Astrocyte of the hippocampus (primary cell): ENCODE measurements at places on chromosomes 7 and 10.

DNA sequence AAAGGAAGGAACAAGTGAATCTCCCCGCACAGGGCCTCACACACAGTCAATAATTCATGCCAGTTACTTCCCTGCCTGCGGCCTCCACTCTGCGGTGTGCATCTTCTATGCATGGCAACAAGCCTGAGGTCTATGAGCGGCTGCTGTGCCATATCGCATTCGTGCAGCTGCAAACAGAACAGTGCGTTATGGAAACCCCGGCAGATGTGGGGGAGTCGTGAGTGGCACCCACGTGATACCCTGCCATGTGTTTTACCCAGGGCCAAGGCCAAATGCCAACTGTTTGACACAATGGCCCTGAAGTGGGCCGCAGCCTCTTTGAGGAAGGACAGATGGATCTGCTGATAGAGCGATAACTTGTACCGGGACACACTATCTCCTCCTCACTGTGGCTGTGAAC, 13.4 kb downstream of the TNS3 start:
- no peak for DNase-seq

DNA sequence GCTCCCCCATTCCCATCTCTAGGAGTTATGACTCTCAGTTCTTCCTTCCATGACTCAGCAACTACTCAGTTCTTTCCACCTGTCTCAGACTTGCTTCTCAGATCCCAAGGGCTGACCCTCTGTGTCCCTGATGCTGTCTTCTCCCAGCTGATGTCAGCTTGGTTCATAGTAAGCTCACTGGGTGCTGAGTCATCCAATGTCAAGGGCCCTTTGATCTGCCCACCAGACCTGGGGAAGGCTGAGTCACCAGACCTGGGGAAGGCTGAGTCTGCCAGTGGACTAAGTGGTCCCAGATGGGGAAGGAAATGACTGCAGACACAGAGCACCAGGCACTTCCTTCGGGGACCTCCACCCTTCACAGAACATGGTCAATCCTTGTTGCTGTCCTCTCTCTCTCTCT, 76.1 kb upstream of the ZEB1 start:
- peak; percentile 82 for DNase-seq

- DNase-seq: peak; percentile 11
Measured at GRCh38 chr10:104334965-104335650, 3.2 kb downstream of the ITPRIP start.

DNA sequence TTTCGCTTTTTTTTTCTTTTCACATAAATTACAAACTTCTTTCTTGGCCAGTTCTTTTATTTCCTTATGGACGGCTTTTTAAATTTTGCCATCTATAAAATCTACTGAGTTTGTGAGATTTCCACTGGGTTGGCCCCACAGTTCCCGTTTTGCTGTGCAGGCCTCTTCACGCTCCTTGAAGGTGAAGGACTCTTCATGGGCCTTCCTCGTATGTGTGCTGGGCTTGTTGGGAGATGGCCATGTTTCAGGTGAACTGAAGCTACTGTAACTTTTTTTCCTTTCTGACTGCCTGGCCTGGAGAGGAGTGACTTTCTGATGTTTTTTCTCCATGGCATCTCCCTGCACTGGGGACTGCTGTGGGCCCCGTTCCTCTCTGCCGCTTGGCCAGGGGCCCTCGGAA, 262.4 kb downstream of the COBL start:
- DNase-seq: no peak

DNA sequence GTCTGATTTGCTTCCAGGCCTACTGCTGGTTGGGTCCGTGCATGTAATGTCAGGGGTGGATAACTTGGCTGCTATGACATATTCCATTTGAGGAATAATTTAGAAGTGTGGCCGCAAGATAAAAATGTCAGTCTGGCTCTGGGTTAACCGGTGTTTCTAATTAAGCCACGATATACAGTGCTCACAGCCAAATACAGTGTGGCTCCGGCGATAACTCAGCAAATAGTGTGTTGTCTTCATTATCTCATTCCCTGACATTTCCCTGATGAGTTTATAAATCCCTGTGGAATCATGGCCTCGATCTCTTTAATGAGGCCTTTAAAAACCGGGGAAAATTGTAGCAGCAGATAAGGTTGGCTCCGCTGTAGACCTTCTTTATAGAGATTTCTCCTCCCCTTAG, 1125.0 kb downstream of the TYW1 start:
- no peak for DNase-seq

DNA sequence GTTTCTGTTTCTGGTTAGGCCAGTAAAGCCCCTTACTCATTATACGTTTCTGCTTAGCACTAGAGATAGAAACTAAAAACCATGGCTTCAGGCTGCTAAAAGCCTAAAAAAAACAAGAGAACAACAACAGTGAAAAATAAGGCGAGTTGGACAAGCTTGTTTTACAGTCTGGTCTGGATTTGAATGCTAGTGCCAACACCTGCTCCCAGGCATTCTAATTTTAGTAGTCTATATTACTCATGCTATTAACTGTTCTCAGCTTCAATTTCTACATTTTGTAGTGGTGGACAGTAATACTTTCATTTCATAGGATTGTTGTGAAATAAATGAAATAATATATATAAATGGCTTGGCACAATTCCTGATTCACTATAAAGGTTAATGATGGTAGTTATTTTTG, 108.5 kb downstream of the HBP1 start:
- DNase-seq: no peak

DNA sequence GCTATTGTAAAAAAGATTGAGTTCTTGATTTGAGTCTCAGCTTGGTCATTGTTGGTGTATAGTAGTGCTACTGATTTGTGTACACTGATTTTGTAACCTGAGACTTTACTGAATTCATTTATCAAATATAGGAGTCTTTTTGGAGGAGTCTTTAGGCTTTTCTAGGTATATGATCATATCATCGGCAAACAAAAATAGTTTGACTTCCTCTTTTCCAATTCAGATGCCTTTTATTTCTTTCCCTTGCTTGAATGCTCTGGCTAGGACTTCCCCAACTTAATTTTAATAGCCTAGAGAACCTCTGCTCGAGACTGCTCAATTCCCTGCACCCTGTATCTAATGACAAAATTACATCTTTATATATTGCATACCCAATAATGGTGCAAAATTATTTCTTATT, 154.4 kb downstream of the CCDC7 start:
- no peak for DNase-seq

- DNase-seq: no peak
Measured at GRCh38 chr7:32069116-32069650, 1.0 kb downstream of the PDE1C start.

GRCh38 chr7:867406-868188, 8.8 kb upstream of the GET4 start:
- peak; percentile 86 for DNase-seq
